ENCODE measurements at places on chromosomes 5 and 9. TPM values are rescaled to one million over a fixed set of nuclear protein-coding genes. Genes with fewer than 3 reads are reported as not detected.

Gene DPYSL3
- total RNA-seq, result 175 TPM

Gene RGS7BP
- 4.0 TPM for total RNA-seq

Gene PLPPR1
- total RNA-seq, result not detected

GRCh38 chr9:68996462-68996861 is 17.5 kb downstream of the PRKACG start:
- no peak for ATAC-seq
